Activated naive CD4-positive, alpha-beta T cell treated with anti-CD3 and anti-CD28 coated beads for 36 hours (primary cell): ENCODE measurements at places on chromosomes 12 and 14. TPM values are rescaled to one million over a fixed set of nuclear protein-coding genes. Genes with fewer than 3 reads are reported as not detected.

Gene RARG
- 4.0 TPM for total RNA-seq

Gene KCNA1
- total RNA-seq = 0.05 TPM

DNA sequence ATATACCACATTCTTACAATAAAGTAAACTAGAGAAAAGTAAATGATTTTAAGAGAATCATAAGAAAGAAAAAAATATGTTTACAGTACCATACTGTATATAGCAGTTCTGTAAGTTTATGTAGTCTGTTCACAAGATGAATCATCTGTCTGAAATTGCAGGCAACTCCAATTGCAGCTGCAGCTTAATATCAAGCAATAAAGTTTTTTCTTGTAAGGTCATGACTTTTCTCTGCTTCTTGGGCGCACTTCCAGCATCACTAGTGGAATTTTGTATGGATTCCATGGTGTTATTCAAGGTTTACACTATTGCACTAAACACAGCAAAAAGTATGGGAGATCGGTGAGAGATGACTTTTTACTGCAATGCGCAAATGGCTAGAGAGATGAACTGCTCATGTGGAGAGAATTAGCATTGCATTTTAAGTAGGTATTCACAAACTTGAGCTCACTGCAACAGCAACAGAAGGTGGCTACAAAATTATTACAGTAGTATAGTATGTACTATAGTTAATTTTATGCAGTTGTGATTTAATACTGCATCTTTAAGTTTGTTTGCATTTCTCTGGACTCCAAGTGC, 445.4 kb upstream of the OR4E1 start:
- H3K36me3 ChIP-seq = no peaks in the 10 kb centered on the region
- H3K4me3 ChIP-seq = peak overlapping the region; percentile 58
- H3K27ac ChIP-seq = peak overlapping the region; percentile 77
- DNase-seq = no peak

DNA sequence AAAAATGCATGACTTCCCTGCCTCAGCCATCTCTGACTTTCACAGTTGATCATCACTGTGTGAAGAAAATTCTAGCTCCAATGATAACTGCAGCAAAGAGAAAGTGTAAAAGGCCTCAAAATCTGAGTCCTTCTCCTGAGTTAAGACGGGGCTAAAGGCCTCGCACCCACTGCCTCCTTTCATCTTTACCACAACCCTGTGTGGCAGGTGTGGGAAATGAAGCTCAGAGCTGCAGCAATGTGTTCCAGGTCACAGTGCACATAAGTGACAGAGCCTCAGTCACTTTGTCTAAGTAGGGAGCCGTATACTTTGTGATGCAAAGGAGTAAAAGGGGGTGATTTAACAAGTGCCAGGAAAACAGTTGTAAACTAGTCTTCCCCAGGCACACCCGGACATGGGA, 144.7 kb upstream of the TMCC3 start:
- H3K4me3 ChIP-seq = no peak overlapping the region
- peak; percentile 17 for DNase-seq
- peaks cover 13% of the 10 kb centered on the region for H3K4me1 ChIP-seq
- H3K27ac ChIP-seq = no peak overlapping the region
- H3K27me3 ChIP-seq = no peaks in the 10 kb centered on the region

- no peak overlapping the region for H3K4me3 ChIP-seq
- H3K4me1 ChIP-seq = peaks cover 31% of the 10 kb centered on the region
- peaks cover 2% of the 10 kb centered on the region for H3K27me3 ChIP-seq
- H3K27ac ChIP-seq = peak overlapping the region; percentile 10
Observed at GRCh38 chr14:52307905-52308304, 6.2 kb upstream of the PTGER2 start.

- no peak overlapping the region for H3K27ac ChIP-seq
- no peak for DNase-seq
- H3K4me1 ChIP-seq = no peaks in the 10 kb centered on the region
- H3K36me3 ChIP-seq = no peaks in the 10 kb centered on the region
- H3K27me3 ChIP-seq = no peaks in the 10 kb centered on the region
- no peak overlapping the region for H3K4me3 ChIP-seq
Observed at GRCh38 chr14:99357916-99358390, 86.0 kb upstream of the BCL11B start.

GRCh38 chr12:57764662-57765002, 2.2 kb downstream of the CYP27B1 start:
- peak; percentile 32 for DNase-seq
- peak overlapping the region; percentile 88 for H3K4me3 ChIP-seq
- peaks cover 33% of the 10 kb centered on the region for H3K4me1 ChIP-seq
- peaks cover 24% of the 10 kb centered on the region for H3K36me3 ChIP-seq
- peaks cover 6% of the 10 kb centered on the region for H3K27me3 ChIP-seq

DNA sequence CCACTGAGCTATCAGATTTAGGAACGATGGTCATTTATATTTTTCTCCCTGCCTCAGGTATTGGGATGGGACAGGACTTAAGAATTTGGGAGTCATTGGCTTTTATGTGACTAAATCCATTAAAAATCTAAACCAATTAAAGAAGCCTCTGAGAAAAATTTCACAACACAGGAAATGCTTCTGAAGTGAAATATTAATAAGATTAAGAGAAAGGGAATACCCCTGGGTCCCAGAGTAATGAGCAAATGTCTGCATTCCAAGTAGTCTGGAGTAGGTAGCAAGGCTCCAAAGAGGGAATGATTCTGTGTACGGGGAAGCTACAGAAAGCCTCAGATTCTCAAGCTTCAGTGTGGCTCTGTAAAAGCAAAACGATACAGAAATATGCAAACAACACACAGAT, 707 bp upstream of the MED6 start:
- peak overlapping the region; percentile 98 for H3K4me3 ChIP-seq
- H3K27ac ChIP-seq = peak overlapping the region; percentile 76
- H3K4me1 ChIP-seq = peaks cover 23% of the 10 kb centered on the region
- peaks cover 2% of the 10 kb centered on the region for H3K27me3 ChIP-seq
